COR-L47 (cell line): ENCODE measurements at places on chromosomes 1 and 21.
A peak's percentile ranks its signal among the peaks of the same experiment; 100 is the strongest.

DNA sequence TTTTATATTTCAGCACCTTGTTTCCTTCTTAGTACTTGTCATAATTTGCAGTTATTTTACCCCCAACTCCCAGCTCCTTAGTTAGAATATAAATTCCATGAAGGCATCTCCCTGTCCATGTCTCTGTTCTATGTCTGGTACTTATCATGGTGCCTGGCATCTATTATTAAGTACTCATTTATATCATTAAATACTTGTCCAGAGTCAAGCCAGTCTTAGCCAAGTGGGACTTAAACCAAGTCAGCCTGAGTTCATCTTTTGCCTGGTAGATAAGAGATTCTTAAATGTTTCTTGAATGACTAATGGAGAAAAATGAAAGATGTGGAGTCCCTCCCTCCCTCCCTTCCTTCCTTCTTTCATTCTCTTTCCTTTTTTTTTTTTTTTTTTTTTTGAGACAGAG lies 9.4 kb downstream of the SLC25A44 start:
- no peak for DNase-seq

DNA sequence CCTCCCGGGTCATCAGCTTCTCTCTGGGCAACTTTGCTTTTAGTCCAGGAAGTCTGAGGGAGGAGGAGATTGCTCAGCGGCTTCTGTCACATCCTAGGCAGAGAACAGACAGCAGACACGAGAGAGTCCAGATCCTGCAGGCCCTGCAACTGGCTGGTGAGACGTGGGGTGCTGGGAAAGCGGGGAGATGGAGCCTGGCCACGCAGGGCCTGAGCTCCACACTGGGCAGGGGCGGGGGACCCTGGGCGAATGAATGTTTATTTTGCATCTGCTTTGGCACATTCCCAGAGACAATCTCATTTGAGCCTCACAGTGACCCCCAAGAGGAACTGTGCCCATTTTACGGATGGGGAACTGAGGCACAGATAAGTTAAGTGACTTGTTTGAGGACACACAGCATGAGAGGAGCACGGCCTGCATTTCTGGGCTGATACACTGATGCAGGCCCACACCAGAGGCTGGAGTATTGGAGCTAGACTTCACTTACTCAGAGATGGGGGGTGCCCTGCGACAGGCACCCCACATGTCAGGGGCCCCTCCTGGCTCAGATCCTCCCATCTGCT lies 9.6 kb downstream of the C1orf167 start:
- no peak for DNase-seq

DNA sequence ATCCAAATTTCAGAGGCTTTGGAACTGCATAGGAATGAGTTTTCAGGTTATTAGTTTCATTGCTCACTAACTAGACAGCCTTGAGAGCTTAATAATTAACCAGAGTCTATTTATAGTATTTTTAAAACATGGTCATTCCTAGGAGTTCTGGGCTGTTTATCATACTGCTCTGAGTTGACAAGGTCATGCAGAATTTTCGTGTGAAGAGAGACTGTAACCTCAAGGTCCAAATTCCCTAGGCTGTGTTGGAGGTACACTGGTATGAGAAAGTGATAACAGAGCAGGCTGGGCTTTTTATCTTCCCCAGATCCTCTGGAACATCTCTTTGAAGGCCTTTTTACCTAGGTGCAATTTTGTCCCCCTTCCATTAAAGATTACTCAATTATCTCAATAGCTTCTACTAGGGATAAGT lies 736.3 kb downstream of the LTN1 start:
- DNase-seq = no peak

DNA sequence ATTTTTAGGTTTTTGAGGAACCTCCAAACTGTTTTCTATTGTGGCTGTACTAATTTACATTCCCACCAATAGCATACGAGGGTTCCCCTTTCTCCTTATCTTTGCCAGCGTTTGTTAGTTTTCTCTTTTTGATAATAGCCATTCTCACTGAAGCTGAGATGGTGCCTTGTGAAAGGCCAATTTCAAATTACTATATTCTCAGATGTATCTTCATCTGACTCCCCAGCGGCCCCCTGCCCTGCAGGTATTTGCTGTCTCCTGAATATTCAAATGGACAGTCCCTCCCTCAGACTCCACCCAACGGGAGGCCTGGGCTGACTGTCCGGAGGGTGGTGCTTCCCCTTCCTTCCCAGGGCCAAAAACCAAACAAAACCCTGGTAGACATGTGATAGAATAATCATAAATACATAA lies 33.5 kb upstream of the TARBP1 start:
- no peak for DNase-seq

DNA sequence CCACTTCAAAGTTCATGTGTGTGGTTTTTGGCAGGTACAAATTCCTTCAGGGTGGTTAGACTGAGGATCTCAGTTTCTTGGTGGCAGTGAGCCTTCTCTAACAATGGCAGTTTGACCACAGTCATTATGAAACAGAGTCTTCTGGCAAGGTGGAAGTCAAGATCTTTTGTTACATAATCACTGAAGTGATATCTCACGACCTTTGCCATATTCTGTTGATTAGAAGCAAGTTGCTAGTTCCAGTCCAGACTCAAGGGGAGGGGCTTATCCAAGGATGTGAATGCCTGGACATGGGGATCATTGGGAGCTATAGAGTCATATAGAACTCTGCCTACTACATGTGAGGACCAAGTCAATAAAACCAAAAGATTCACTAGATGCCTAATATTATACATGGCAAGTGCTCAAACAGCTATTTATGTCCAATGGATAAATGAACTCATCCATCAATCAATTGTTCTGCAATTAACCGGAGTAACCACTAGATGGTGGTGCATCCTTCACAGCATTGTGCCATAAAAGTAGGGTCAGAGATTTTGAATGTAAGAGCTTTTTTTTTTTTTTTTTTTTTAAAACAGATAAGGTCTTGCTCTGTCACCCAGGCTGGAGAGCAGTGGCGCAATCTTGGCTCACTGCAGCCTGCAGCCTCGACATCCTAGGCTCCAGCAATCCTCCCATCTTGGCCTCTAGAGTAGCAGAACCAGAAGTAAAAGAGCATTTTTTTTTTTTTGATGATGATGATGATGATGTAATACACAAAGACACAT lies 131.9 kb downstream of the CRB1 start:
- peak; percentile 45 for DNase-seq

DNA sequence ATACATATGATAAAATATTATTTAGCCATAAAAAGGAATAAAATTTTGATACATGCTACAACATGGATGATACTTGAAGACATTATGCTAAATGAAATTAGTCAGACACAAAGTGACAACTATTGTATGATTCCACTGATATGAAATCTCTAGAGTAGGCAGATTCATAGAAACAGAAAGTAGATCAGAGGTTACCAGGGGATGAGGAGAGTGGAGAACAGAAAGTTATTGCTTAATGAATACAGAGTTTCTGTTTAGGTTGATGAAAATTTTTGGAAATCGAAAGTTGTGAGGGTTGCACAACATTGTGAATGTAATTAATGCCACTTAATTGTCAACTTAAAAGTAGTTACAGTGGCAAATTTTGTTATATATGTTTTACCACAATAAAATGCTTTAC lies 315.7 kb upstream of the USP25 start:
- no peak for DNase-seq

DNA sequence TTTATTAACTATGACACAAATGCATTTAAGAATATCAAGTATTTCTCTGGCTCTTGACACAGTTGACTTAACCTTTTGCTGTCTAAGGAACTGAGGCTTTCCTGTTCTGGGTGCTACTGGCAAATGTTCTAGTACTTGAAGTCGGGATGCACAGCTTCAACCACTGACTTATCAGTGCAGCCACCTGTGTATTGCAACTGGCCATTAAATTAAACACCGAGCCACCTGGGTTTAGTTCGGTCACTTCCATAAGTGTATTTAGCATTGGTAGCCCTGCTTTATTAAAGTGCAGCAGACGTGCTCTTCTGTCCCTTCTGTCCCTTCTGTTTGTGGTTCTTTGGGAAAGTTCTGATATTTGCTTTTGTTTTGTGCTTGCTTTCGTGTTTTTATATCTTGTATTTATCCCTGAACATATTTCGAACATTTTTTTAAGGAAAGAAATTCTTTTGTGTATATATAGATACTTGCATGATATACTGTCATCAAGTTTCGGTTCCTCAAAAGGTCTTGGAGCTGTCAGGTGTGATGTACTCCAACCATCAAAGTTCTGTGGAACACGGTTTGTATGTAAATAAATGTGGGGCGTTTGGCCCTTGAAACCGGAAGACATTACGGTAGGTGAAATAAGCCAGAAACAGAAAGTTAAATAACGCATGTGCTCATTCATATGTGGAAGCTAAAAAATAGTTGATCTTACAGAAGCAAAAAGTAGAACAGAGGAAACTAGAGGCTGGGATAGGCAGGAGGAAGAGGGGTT lies 297.9 kb upstream of the GREM2 start:
- no peak for DNase-seq

- DNase-seq = no peak
These were observed 18.9 kb downstream of the EPB41 start for GRCh38 chr1:28933277-28933676.

DNA sequence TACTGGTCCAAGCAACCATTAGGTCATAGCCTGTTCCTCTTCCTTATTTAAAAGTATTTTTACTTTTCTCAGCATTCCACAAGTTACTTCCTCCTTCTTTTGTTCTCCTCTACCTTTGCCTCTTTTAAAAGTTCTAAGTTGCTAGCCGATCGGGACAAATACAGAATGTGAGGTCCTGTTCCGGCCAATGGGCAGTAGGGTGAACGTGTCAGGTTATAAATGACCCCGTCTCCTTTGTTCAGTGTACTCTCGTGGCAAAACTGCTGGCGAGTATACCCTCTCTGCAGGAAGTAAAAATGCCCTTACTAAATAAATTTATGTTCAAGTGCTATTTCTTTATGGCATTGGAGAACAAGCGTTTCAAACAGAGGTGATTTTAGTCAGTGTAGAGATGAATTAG lies 2.5 kb downstream of the ADCY10 start:
- DNase-seq = no peak

DNA sequence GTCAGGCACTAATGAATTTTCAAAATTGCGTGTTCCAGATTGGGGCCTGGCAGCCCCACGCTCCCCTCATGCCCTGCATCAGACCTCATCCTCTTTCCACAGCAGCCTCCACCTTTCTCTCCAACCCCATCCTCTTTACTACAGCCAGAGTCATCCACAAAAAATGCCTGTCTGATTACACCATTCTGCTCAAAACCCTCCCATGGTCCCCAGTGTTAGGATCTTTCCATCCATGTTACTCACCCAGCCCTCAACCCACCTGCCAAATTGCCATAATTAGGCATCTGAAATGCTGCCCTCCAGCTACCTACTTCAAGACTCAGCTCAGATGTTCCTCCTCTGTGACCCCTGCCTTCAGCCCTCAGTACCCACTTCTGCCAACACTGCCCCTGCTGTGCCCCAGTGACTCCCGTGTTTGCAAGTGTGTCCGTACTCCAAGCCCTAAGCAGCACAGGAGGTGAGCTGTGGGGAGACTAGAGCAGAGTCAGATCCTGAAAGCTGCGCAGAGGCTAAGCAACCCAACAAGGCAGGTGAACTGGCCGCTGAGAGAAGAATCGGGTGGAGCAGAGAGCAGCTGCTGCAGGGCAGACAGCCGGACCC lies 715 bp upstream of the ARTN start:
- no peak for DNase-seq

- DNase-seq = peak; percentile 54
These were observed 104.8 kb downstream of the OMA1 start for GRCh38 chr1:58441699-58442098.

DNA sequence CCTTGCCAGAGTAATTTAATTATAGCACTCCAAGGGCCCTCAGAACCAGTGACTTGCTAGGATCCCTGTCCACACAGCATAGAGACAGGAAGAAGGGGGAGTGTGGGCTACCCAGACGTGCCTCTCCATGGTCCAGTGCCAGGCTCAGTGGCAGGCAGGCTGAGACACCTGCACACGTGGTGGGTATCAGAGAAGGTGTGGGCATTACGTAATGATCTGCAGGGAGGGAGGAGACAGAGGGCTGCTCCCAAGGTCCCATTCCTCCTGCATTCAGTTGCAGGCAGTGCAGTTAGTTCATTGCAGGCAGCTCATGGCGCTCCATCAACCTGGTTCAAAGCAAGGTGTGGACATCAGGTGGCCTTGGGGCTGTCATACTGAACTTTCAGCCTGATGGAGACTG lies 49.9 kb downstream of the C8B start:
- DNase-seq = no peak

DNA sequence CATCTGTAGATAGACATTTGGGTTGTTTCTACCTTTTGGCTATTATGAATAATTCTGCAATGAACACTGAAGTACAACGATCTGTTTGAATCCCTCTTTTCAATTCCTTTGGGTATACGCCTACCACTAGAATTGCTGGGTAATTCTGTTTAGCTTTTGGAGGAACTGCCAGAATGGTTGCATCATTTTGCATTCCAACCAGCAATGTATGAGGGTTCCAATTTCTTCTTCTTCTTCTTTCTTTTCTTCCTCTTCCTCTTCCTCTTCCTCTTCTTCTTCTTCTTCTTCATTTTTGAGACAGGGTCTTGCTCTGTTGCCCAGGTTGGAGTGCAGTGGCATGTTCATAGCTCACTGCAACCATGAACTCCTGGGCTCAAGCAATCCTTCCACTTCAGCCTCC lies 13.8 kb upstream of the THEM5 start:
- no peak for DNase-seq

GRCh38 chr1:30450148-30450817 lies 273.1 kb downstream of the MATN1 start:
- no peak for DNase-seq

DNA sequence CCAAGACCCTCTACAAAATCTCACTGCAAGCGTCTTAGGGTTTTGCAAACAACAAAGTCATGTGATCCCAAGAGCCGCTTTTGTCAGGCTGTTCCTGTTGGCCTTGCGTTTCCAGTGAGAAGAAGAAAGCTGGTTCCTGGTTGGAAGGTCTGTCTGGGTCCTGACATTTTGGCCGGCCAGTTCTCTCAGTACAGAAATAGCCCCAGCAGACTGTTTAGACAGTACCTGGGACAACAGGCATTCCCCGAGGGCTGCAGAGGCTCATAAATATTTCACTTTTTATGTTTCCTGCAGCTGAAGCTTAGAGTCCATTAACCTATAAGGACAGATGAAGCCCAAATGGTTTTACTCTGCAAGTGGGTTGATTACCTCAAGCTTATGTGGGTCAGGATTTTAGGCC lies 8.6 kb downstream of the GPR137B start:
- no peak for DNase-seq

GRCh38 chr1:93658188-93658587 lies 23.4 kb downstream of the BCAR3 start:
- no peak for DNase-seq

- DNase-seq = no peak
These were observed 16.8 kb upstream of the PLEKHG5 start for GRCh38 chr1:6508154-6508815.

GRCh38 chr1:15425958-15426357 lies 12.3 kb upstream of the CTRC start:
- no peak for DNase-seq

- no peak for DNase-seq
These were observed 144.7 kb upstream of the ADGRL4 start for GRCh38 chr1:79151006-79151796.

DNA sequence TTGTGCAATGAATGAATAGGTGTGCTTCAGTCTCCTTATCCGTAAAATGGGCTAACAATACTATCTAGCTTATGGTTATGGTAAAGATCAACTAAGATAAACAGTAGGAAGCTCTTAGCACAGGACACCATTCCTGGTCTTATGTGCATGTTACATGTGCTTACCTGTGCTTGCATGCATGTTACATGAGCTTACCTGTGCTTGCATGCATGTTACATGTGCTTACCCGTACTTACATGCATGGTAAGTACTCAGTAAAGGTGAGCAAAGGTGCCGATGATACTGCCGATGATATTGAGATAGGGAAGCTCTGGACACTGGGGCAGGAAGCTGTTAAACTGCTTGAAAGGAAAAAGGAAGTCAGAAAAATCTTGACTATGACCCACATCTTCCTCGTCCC lies 211.0 kb upstream of the USP24 start:
- no peak for DNase-seq

GRCh38 chr1:67571406-67571805 lies 113.6 kb upstream of the GADD45A start:
- no peak for DNase-seq
